ENCODE measurements at places on chromosomes 3 and 15. TPM values are rescaled to one million over a fixed set of nuclear protein-coding genes. Genes with fewer than 3 reads are reported as not detected.
A peak's percentile ranks its signal among the peaks of the same experiment; 100 is the strongest.

DNA sequence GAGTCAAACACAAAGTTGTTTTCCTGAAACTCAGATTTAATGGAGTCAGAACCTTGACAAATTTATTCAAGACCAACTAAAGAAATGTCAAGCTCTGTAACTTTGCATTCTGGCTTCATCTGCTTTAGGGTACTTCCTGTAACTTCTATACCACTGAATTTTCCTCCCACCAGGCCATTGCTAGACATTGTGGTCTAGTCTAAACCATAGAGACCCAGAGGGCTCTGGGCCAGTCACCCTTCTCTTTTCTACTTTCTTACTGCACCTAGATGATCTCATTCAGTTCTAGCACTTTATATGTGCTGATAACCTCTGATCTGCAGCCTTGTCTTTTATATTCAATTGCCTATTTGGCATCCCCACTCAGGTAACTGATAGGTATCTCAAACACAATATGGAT lies 2.8 kb upstream of the OR5K1 start:
- no peak for DNase-seq

DNA sequence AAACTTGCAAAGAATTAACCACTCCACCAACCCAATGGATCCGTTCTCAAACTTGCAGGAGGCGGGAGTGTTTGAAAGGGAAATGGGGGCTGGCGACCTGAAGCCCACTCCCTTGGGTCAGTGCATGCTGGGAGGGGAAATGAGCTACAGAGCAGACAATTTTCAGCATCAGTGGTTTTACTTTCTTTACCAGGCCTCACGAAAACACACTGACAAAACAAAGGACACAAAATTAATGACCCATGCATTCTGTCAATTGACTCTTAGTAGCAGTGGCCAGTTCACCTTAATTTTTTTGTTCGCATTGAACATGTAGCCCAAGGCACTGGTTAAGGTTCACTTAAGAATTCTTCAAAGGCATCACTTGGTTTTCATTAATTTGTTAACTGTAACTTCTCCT lies 413.5 kb downstream of the MECOM start:
- DNase-seq = no peak

DNA sequence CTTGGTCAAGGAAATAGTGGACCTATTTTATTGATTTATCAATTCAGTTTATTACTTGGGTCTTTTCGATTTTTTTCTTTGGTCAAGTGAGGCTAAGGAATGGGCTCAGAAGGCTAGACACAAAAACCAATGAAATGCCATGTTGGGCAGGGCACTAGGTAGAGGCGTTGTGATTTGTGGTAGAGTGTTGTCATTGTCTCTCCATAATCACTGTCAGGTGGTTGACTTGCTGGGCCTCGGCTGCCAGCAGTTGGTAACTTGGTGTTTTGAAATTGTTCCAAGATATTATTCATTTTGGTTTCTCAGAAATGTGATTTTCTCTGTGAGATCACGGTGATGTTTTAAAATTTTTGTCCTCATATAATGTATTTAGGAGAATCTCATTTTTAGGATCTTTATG lies 173.6 kb downstream of the KLHL25 start:
- DNase-seq = no peak

DNA sequence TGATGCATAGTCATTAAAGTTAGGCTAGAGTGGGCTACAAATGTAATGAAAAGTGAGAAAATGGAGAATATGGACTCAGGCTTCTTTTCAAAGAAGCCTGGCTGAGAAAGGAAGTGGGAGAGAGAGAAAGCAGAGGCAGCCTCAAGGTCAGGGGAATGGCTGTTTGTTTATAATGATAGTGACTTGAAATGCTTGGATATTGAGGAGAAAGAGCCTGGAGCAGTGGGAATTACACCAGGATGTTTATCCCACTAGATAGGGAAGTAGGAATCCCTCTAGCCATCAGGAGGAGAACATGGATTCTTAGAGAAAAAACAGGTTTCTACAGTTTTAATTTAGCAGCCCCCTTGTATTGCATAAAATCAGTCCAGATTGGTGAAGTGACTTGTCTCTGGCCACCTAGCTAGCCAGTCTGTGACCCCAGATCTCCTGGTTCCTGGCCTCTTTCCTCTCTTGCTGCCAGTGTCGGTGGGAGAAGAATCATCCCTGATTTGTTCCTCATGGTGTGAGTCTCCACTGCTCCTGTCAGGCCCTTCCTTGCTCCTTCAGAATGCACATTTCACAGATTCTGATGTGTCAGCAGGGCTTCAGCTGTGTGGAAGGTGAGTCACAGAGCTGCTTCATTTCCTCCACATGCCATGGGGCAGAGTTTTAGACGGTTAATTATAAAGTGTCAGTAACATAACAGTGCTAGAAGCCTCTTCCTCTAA lies 32.9 kb downstream of the SEMA6D start:
- DNase-seq = peak; percentile 48

MTFMT gene
- 22.4 TPM for total RNA-seq

USP50 gene
- total RNA-seq = not detected

DNA sequence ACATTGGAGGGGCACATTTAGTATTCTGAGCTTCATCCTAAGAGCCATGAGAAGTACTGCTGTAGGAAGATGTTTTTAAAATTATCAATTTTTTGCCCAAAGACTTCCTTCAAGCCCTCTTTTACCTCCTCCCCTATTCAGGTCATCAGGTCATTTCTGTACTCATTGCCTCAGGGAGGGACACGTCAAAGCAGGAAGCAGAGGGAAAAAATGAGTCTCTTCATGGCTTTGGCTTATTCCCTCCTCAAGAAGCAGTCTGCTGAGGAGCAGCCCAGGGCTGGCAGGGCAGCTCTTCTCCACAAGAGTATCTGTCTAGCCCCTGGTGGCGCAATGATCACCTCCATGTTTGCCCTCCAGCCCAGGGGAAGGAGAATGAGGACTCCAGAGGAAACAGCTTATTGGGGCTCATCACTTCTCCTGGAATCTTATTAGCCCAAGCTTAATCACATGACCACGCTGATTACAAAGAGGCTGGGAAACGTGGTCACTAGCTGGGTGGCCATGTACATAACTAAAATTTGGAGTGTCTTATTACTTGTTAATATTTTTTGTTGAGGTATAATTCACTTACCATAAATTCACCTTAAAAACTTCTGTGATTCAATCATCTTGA lies 44.2 kb upstream of the GATA2 start:
- DNase-seq = no peak

PDZRN3 gene
- not detected for total RNA-seq

CASR gene
- total RNA-seq = not detected

Data from glomerular endothelial cell (primary cell).